ENCODE measurements at places on chromosomes 6 and 20.

DNA sequence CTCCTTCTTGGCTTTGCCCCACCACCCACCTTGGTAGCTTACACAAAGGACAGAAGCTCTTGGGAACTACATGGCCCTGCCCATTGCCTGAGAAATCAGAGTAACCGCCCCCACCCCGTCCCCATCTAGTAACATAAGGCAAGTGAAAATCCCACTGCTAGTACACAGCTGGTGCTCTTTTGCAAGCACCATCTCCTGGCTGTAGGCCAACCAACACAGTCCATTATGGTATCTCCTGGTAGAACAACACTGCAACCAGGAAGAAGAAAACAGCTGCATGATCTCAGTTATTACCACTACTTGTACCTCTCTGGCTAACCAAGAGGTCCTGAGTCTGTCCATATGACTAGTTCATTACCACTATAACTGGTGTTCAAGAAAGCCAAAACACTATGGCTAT lies 841.1 kb upstream of the MANEA start:
- no peak for DNase-seq

DNA sequence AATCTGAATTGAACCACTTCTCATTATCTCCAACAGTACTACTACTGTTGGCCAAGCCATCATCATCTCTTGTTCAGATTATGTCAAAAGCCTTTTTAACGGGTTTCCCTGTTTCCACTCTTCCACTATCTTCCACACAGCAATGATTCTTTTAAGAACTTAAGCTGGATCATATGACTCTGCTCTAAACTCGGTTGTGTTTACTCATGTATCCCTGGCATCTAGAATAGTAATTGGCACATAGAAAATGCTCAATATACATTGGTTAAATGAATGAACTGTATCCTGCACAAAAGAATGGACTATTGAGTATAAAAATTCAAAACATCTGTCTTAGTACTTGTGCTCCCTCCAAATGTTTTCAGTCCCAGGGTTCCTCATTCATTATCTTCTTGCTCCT lies 2.8 kb upstream of the COX7A2 start:
- no peak for DNase-seq

- DNase-seq = peak; percentile 60
Measured at GRCh38 chr6:11083491-11083890, 10.1 kb upstream of the SMIM13 start.

DNA sequence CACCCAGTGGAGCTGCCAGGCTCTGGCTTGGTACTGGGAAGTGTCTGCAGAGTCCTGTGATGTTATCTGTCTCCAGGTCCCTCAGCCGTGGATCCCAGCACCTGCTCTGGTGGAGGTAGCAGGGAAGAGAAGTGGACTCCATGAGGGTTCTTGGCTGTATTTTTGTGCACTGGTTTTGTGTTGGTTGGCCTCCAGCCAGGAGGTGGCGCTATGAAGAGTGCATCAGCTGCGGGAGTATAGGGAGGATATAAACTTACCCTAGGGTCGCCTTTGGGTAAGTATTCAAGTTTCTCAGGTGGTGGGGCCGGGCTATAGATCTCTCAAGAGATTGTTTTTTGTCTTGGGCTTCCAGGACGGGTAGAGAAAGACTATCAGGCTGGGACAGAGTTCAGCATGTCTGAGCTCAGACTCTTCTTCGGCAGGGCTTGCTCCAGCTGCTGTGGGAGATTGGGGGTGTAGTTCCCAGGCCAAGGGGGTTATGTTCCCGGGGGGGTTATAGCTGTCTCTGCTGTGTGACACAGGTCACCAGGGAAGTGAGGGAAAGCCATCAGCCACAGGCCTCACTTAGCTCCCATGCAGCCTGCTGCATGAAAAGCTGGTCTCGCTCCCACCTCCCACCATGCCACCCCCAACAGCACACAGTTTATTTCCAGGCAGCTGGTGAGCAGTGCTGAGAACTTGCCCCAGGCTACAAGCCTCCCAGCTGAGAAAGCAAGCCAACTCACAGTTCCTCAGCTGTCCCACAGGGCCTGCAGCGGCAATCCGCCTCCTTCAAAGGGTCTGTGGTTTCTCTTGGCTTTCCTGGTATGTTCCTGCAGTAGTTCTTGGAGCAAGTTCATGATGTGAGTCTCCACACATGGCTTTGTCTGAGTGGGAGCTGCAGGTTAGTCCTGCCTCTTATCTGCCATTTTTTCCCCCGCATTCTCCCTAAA lies 115.7 kb downstream of the AIG1 start:
- no peak for DNase-seq

DNA sequence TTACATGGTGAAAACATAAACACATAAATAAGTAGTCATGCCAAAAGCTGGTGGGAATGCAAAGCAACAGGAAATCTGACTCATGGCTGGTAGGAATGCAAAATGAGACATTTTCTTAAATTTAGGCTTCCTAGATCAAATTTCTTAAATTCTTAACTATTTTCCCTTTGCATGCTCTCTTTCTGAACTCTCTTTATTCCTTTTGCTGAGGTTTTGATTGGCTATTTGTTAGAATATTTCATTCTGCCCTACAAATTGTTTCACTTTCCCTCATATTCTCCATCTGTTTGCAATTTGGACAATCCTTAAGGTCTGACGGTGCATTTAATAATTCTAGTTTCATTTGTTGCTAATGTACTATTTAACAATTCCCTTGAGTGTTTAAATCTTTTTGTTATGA lies 437.5 kb upstream of the RGS17 start:
- DNase-seq = peak; percentile 56

DNA sequence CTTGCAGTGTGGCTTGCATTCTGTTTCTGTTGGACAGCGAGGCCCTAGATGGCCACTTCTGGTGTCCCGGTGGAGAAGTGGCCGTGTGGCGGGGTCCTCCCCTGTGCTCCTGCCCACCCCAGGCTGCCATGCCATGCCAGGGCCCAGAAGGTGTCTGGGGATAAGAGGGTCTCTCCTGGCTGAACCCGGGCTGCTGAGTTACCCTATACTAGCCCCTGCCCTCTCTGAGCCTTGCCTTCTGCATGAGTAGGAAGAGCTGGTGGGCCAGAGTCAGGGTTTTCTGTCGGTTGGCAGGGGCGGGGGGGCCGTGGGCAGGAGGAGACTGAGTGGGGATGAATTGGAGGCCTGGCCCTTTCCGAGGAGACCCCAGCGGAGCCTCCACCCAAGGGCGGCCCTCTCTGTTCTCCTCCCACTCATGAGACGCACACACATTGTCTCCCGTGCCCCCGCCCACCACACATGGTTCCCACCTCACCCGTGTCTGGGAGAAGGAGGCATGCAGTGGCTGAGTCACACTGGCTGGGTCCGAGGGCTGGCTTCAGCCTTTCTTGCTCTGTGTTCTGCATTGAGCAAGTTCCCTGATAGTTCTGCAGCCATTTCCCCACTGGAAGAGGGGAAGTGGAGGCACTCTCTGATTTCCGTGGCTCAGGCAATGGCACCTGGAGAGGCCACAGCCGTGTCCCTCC lies 24.6 kb downstream of the VSTM2L start:
- DNase-seq = no peak

DNA sequence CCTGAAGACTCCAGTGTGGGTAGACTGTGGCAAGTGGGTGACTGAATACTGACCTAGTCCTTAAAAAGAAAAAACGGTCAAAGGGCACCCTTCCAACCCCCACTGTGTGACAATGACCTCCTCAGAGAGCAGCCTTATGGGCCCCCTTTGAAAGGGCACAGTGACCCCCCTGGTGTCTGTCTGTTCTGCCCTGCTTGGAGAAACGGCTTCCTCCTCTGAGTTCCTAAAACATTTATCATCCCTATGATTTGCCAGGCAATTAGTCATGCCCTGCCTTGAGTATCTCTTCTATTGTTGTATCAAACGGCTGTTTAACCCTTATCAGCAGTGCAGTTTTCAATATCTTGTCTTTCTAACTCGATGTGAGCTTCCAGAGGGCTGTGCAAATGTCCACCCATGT lies 21.0 kb upstream of the STX16 start:
- peak; percentile 80 for DNase-seq

- no peak for DNase-seq
Measured at GRCh38 chr6:15672291-15672690, 9.5 kb upstream of the DTNBP1 start.

- no peak for DNase-seq
Measured at GRCh38 chr6:56162081-56162480, 85.3 kb downstream of the COL21A1 start.

DNA sequence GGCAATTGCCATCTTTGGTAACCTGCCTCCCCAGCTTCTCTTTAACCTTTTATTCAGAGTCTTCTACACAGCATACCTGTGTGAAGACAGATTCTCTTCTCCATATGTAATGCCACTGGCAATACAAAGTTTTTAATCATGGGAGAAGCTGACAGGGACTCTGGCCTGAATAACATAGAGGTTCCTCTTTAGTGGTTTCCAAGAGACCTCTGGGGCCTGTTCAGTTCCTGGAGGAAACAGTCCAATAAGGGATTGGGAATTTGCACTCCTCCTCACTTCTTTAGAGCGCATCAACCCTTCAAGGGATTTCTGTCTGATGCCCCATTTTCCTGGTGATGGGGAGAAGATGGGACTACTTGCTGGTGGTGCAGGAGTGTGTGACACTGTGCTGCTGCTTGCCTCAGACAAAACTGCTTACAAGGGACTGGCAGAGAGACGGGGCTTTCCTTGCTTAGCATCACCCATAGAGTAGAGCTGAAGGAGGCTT lies 1.4 kb downstream of the RIMS1 start:
- no peak for DNase-seq

- peak; percentile 63 for DNase-seq
Measured at GRCh38 chr6:30541515-30542403, 14.5 kb downstream of the GNL1 start.

DNA sequence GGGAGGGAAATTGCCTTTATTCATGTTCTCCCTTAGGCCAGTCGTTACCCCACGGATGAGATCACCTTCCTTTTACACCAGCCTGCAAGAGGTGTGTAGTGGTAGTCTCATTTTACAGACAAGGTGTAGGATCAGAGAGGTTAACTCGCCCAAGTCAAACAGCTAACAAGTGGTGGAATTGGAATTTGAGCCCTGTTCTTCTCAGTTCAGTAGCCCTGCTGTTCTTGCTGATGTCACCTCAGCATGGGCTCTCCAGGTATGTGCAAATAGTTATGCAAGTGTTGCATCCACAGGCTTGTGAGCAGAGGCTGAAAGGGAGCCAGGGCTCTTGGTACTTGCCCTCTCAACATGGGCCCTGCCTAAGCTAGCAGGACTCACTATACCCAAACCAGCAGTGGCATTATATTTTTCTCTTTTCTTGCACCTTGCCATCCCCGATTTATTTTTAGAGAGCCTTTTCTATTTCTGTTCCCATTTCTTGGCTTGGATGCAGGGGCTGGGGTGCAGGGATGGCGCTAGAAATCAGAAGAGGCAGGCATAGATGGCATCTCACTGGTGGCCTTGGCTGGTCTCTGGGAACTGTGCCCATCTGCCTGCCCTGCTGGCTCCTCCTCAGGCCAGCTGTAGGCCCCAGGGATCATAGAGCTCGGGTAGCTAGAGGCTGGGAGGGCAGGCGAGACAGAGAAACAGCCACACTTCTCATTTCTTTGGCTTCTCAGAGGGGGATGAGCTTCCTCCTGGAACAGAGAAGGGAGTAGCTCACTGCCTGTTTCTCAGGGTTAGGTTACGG lies 18.2 kb downstream of the PPARD start:
- DNase-seq = no peak

DNA sequence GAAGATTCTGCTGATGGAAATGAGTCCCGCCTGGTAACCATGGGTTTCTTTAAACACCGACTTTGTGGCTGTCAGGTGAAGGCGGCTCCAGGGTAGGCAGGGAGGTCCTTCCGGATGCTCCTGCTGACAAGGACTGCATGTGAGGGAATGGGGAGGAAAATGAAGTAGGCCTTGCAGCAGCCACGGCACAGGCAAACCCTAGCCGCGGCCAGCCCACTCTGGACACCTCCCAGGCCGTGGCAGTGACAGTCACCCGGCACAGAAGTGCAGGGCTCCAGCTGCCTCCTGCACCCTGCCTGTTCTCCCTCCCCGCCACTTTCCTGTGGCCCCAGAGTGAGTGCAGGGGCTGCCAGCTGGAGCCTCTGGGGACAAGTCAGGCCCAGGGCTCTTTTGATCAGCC lies 21.0 kb downstream of the BPIFB1 start:
- no peak for DNase-seq

GRCh38 chr6:56851541-56852259 lies 103.2 kb upstream of the BEND6 start:
- DNase-seq = peak; percentile 82

DNA sequence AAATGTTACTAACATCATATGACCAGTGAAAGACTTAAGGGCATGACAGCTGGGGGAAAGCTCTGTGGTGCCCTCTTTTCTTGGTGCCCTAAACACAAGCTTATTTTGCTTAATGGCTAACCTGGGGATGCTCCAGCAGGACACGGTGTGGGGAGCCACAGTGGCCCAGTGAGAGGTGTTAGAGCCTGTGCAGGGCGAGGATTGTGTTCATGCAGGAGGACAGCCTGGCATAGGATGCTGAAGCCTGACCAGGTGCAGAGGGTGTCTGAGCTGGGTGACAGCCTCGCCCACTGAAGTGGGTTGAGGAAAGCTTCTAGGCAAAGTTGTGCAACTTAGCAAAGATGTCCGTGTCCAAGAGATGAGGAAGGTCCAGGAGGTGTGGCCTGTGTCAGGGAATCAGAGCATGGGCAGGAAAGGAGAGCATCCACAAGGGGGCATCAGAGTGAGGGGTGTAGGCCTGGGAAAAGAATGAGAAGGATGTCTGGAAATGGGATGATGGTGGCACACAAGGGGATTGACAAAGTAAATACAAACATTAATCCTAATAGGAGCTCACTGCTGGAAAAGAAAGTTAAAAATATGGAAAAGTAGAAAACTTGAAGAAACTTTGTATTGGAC lies 33.9 kb downstream of the SLC17A4 start:
- peak; percentile 22 for DNase-seq

- DNase-seq = no peak
Measured at GRCh38 chr6:106613590-106613989, 15.7 kb downstream of the RTN4IP1 start.

Measured in HS-5 (cell line).